ENCODE measurements at places on chromosomes 4 and X.

DNA sequence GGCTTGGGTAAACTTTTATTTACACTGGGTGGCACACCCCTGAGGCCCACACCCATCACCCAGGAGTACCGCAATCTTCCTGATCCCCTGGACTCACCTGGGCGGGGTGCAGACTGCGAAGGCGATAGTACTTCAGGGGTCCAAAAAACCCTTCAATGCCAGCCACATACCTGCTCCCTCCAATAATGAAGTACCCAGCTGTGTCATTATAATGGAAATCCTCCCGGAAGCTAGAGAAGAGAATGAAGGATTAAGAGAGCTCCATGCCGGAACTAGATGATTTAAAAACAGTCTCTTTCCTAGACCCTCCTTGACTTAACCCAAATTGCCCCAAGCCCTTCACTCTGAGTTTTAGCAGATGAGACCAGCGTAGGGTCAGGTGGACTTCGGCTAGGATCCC is 40.9 kb downstream of the SEL1L3 start:
- no peak for DNase-seq

GRCh38 chr4:89111833-89112563 is 665 bp downstream of the TIGD2 start:
- DNase-seq = no peak

- DNase-seq = no peak
Observed at GRCh38 chrX:40883021-40883619, 147.8 kb upstream of the MED14 start.

DNA sequence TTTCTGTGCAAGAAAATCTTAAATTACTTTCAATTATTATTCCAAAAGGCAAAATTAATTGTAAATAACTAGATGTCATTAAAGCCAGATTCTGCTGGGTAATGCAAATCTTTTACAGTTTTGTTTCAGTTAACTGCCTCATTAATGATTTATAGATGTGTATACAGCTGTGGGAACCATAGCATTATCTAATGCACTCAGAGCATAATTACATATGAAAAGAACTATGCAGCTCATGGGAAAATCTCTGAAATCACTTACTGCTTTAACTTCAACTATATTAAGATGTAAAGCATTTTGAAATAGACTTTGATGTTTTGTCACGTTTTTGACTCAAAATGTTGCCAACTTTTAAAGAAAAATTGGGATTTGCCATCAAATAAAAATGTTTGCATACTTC is 630.3 kb upstream of the KLHL4 start:
- no peak for DNase-seq

GRCh38 chrX:68880846-68881552 is 52.2 kb downstream of the EFNB1 start:
- DNase-seq = no peak

GRCh38 chrX:70762285-70762684 is 146.2 kb downstream of the TEX11 start:
- DNase-seq = no peak

DNA sequence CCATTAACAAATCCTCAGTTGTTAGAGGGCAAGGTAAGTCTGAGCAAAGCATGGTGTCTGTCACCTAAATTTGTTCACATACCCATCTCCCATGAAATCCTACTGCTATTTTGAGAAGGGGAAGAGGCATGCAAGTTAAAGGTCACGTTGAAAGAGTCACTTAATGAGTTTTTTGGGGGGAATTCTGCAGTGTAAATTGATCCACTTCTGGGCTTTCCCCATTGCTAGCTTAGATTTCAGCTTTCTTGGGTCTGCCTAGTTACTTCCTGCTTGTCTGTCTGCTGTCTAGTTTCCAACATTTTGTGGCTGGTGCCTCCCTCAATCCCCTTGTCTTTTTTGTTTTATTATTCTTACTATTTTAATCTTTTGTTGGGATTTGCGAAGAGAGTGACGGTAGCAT is 32.0 kb downstream of the CEP135 start:
- DNase-seq = no peak

- DNase-seq = no peak
Observed at GRCh38 chr4:52726826-52727580, 24.2 kb downstream of the ERVMER34-1 start.

- DNase-seq = no peak
Observed at GRCh38 chr4:112381996-112382692, 85.0 kb downstream of the ALPK1 start.

DNA sequence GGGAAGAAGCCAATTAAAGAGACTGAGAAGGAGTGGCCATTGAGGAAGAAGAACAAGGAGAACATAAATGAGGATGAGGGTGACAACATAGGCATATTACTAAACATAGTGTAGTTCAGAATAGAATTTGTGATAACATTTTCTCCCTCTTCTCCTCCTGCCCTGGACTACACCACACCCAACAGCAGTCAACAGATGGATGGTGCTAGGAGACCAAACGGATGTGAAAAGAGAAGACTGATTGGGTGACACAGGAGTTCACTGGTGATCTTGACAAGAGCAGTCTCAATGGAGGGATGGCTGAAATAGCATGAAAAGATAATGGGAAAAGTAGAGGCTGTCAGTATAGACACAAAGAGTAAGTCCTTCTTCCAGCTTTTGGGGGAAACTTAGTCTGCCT is 226.5 kb upstream of the FGF13 start:
- DNase-seq = no peak

- no peak for DNase-seq
Observed at GRCh38 chr4:110589297-110589696, 33.6 kb downstream of the PITX2 start.

DNA sequence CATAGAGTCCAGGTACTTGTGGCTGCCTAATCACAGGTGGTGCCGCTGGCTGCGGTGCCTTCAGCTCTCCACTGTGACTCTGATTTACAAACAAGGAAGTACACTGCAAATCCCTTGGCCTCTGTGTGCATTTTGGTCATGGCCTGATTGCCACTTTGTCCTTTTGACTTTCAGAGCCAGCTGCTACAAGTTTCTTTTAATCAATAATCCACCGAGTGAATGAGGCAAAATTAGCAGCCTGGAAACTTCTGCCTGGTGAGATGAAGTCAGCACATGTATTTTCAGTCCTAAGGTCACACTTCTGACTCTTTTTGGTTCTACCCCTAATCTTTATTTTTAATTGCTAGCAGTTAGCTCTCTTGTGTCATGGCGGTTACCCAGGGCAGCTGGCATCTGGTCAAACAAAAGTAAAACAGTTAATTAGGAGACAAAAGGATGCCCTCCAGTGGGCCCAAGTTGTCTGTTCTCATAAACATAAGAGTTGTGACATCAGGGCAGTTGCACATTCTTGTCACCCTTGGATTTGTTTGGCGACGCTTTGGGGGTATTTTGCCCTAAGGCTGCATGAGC is 62.3 kb upstream of the LNX1 start:
- DNase-seq = no peak

GRCh38 chr4:22999419-22999818 is 306.7 kb downstream of the GBA3 start:
- no peak for DNase-seq

- DNase-seq = no peak
Observed at GRCh38 chr4:175459571-175459970, 352.5 kb downstream of the GPM6A start.

- DNase-seq = no peak
Observed at GRCh38 chrX:22758807-22759481, 240.8 kb upstream of the DDX53 start.

DNA sequence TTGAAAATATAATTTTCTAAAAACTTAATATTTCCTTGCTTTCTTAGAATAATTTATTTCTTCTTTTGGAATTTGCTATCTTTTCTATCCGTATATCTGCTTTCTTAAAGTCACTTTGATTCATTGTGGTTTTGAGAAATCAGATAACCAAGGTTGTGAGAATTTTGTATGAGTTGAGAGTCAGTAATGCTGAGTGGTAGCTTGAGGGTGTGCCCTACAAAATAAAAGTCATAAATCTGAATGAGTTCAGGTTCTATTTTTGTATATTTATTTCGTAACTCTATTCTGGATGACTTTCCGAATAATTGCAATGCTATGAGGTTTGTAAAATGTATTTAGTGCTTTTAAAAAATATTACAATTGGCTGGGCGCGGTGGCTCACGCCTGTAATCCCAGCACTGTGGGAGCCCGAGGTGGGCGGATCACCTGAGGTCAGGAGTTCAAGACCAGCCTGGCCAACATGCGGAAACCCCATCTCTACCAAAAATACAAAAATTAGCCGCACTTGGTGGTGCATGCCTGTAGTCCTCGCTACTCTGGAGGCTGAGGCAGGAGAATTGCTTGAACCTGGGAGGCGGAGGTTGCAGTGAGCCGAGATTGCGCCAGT is 8.9 kb downstream of the COPS4 start:
- no peak for DNase-seq

DNA sequence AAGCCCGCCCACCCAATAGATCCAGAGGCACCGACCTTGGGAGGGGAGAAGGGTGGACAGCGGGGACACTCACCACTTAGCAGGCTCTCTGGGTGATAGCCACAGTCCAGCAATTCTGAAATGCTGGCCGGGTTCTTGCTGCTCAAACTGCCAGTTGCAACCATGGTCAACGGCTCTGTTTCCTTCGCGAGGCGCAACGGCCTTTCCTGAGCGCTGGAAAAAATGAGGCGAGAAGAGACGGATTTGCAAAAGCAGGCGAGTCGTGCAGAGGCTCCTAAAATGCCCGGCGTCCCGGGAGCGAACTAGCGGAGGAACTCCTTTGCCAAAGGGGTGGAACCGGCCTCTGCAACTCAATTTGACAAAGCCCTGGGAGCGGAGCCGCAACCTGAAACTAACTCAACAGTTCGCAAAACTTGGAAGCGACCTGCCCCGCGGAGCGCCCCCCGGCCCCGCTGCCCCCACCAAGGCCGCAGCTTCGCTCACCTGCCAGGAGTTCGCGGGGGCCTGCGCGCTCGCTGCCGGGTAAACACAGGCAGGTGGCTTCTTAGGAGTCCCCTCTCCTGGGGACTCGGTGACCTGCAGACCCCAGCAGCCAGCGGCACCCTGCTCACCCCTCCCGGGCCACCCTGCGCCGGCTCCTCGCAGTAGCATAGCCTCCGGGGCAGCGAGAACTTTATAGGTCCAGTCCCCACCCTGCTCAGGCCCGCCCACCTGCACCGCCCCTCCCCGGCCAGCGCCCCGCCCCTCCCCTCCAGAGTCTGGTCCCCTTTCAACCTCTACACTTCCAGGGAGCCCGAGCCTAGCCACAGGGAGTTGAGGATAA is at the start of gene DDIT4L:
TSS of gene DDIT4L (minus strand) at position 649 of the 823 bp plus-strand sequence. CDS start at position 164, 485 bp downstream.
- DNase-seq = no peak

DNA sequence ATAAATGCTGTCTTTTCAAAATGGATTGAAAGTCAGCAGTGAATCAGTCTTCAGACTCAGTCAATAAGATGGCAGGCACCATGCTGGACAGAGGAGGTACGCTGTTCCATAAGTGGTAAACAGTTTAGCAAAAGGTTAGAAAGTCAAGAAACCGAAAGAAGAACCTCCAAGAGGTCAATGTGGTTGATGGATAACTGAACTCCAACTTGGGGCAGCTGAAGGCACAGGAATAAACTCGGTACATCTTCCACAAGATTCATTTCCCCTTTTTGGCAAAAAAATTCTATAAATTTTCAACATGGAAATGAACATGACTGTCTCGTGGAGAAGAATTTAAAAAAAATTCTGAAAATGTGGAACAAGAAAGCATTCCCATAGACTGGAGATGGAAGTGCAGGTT is 18.4 kb upstream of the SEL1L3 start:
- no peak for DNase-seq

DNA sequence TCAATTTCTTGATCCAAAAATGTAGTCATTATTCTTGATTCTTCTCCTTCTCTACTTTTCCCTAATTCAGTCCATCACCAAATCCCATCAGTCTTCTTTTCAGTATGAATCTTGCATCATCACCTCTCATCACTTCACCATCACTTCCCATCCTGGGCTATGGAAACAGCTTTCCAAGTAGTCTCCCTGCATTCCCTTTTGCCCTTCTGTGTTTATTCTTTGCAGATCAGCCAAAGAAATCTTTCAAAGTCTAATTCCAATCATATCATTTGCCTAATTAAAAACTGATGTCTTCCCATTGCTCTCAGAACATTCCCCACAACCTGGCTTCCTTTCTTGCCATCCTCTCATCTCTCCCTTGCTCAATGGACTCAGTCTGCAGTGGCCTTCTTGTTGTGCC is 201.7 kb upstream of the ADAMTS3 start:
- no peak for DNase-seq

GRCh38 chr4:56953680-56954520 is 23.5 kb downstream of the NOA1 start:
- DNase-seq = no peak

DNA sequence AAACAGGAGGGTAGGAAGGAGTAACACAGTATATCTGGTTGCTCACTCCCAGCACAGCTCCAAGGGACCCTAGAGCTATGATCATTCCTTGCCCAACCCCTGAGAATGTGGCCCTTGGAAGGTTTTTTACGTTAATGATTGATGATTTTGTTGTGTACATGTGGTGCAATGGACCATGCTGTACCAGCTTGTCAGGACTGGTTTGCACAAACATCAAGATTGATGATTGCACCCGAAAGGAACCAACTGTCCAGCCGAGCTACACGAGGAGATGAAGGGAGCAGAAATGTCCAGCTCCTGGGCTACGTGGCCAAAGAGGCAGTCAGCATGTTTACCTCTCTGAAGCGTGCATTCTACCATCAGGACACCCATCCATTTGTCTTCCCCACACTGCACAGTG is 83.2 kb upstream of the USP9X start:
- DNase-seq = no peak

- DNase-seq = no peak
Observed at GRCh38 chrX:19795307-19795706, 92.1 kb downstream of the SH3KBP1 start.

- DNase-seq = no peak
Observed at GRCh38 chrX:109997786-109998452, 5.0 kb upstream of the TMEM164 start.

DNA sequence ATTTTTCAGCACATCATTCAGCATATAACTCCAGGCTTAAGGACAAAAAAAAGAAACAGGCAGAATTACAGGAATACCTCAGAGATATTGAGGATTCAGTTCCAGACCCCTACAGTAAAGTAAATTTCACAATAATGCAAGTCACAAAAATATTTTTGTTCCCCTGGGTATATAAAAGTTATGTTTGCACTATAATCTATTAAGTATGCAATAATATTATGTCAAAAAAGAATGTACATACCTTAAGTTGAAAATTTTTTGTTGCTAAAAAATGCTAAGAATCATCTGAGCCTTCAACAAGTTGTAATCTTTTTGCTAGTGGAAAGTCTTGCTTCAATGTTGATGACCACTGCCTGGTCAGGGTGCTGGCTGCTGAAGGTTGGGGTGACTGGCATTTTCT is 2532.5 kb downstream of the ARAP2 start:
- no peak for DNase-seq

- no peak for DNase-seq
Observed at GRCh38 chrX:46627711-46628419, 54.3 kb downstream of the CHST7 start.
